ENCODE measurements at places on chromosomes 4 and X. TPM values are rescaled to one million over a fixed set of nuclear protein-coding genes. Genes with fewer than 3 reads are reported as not detected.

Gene CYTL1
- total RNA-seq = 12.5 TPM

Gene ANXA10
- total RNA-seq = 7.0 TPM

Gene TRPC3
- 0.45 TPM for total RNA-seq

Gene HDX
- 2.9 TPM for total RNA-seq

Gene PLP1
- not detected for total RNA-seq

Gene G3BP2
- 407 TPM for total RNA-seq
